PC-3 (cell line): ENCODE measurements at places on chromosomes 16 and 17.

DNA sequence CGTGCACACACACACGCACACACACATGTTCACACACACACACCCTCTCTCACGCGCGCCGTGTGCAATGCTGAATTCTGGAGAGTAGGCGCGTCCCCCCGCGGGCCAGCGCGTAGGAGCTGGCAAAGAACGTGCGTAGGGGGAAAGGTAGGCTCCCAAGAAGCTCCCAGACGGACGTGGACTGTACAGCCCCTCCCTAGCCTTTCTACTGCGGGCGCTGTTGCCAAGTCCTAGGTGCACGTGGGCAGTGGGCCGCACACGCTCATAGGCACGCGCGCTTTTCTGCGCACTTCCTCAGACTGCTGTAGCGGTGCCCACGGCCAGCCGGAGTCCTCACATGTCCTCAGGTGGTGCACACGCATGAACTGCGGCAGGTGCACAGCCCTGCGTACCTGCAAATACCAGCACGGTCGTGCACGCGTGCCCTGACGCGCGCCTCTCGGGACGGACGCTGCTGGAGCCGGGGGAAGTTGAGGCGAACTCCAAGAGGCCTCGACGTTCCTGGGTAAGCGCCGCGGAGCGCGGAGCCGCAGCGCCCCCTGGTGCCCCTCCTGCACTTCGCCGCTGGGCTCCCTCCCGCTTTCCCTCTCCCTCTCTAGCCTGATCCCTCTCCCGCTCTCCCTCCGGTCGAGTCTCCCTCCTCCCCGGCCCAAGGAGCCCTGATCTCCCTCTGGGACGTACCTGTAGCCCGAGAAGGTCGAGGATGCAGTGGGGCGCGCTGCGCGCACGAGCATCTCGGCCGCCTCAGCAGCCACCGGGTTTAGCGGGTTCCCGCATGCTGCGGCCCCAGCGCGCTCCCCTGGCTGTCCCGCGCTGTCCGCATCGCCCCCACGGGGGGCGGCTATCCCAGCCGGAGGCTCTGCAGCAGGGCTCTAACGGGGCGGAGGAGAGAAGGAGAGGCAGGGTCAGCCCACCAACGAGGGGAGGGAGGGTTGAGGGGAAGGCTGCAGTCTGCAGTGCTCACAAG, 749 bp downstream of the GRIN2A start:
- DNase-seq: peak; percentile 59

DNA sequence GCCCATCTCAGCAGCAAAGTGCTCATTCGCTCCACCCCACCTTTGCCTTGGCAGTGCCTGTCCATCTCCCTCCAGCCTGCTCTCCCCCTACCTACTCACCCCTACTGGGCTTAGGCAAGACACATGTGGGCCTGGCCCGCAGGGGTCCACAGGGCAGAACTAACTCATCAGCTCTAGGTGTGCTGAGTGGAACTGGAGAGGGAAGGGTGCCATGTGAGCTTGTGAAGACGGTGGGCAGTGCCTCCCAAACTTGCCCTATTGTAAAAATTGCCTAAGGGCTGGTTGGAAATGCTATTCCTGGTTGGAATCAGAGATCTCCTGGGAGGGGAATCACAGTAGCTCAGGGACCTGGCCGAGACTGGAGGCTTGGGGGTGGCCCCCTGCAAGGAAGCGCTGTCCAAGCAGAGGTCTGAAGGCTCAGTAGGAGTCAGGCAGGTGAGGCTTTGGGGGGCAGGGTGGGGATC, 29.1 kb upstream of the TNS4 start:
- DNase-seq: no peak

- DNase-seq: no peak
These were observed 100.1 kb upstream of the GRIN2A start for GRCh38 chr16:10282367-10282766.

DNA sequence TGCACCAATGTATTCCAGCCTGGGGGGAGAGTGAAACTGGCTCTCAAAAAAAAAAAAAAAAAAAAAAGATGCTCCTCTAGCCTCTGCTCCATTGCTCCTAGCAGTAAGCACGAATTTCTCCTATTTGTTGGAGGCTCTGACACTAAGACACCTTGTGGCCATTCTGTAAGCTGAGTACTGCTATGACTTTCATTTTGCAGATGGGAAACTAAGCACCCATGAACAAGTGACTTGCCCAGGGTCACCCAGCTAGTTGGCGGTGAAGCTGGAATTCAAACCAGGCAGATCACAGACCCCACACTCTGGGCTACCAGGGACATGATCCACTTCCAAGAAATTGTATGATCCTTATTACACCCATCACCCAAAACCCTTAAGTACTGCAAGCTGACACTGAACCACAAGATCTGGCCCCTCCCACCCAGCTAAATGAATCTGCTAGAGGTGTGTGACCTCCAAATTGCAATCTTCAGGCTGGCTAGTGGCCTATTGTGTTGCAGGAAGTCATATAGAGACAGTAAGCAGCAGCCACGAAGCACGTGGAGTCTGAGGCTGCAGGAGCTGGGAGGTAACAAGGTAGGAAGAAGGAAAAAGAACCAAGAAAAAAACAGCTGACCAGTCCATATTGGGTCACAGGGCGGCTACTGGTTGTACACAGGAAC, 209.4 kb downstream of the XYLT1 start:
- no peak for DNase-seq

- peak; percentile 94 for DNase-seq
These were observed 108.4 kb downstream of the OR1D5 start for GRCh38 chr17:2954898-2955445.

- no peak for DNase-seq
These were observed 13.1 kb downstream of the CFAP20 start for GRCh38 chr16:58116081-58116480.

DNA sequence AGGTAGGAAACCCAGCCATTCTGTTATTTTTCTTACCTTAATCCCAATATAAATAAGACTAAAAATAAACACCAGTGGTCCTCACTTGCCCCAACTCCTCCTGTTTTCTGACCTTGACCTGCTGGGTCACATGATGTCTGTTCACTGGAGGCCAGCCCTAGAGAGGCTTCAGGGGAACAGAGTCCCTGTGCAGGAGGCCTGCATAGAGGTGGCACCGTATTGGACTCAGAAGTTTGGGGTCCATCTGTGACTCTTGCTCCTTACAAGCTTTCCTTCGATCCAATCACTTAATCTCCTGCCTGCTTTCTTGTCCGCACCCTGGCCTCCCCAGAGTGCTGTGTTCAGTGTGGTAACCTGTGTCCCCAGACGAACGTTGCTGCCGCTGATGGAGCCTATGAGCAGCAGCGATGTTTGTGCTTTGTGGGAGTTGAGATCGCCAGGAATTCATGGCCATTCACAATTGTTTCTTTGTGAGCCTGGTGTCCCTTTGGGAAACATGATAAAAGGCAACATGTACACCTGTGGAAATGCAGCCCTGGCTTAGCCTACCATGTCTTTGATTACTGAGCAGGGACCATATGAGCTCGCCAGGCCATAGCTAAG, 4.7 kb downstream of the IGSF6 start:
- DNase-seq: no peak

DNA sequence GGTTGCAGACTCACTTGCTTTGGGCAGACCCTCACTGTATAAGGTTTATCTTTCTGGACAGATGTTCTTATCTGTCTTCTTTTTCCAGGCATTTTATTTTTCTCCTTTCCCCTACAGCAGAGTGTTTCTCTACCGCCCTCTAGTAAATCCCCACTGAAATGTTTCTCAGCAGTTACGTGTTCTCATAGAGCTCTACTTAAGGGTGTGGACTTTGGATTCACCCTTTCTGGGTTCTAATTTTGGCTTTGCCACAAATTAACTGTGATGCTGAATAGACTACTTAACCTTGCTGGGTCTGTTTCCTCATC, 2.0 kb downstream of the ADAT1 start:
- peak; percentile 39 for DNase-seq

DNA sequence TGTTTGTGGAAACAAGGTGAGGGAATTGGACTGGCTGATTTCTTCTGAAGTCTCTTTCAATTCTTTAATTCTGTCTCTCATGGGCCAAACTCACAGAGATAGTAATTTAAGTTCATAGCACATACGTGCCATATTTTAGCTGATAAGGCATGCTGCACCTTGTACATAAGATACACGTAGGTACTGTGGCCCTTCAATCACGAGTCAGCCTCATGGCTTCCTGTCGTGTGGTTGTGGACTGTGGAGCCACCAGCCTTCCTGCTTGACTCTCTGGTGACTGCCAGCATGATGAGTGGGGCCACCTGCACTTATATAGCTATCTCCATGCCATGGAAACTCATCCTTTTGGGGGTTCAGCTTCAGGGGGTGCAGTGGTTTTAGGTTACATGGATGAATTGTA, 25.1 kb downstream of the KSR1 start:
- DNase-seq: no peak

- DNase-seq: no peak
These were observed 21.1 kb downstream of the NGFR start for GRCh38 chr17:49516180-49516579.

DNA sequence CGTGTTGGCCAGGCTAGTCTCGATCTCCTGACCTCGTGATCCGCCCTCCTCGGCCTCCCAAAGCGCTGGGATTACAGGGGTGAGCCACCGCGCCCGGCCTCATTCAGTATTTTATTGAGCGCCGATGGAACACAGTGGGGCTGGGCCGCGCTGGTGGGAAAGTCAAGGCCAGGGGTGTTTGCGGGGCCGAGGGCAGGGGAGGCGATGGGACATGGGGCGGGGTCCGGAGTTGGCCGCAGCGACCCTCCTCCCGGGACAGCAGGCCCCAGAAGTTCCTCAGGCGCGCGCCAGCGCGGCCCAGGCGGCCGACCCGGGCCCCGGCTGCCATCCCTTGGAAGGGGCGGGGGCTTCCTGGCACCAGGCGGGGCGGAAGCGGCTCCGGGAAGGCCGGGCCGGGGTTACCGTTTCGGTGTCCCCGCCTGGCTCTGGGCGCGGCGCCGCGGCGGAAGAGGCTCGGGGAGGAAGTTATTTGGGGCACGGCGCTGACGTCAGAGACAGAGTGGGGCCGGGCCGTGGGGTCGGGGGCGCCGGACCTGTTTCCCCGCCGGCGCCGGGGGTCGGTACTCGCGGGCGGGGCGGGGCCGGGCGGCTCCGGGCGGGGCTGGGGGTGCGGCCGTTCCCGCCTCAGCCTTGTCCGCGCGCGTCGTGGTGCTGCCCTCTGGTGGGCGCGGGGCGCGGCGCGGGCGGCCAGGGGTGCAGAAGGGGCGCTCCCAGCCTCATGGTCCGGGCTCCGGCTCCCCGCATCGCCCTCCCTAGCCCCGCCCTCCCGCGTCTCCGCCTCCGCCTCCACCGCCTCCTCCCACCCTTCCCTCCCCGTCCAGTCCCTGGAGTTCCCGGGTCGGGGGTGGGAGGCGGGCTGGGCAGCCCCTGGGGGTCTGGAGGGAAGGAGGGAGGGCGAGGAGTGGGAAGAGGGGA, 952 bp upstream of the PRSS27 start:
- peak; percentile 80 for DNase-seq
